Esophagus muscularis mucosa (tissue), 4 donors: ENCODE measurements at places on chromosomes 7 and 10. TPM values are rescaled to one million over a fixed set of nuclear protein-coding genes. Genes with fewer than 3 reads are reported as not detected.

Gene AHR
- 70.8 TPM for total RNA-seq

- DNase-seq: no peak
Measured at GRCh38 chr7:74657692-74658177, at the start of gene GTF2I. GTF2I (plus strand) TSS chr7:74657718; CDS start chr7:74689129, 31,411 bp downstream.

GRCh38 chr10:22667093-22667480 lies 47.3 kb downstream of the PIP4K2A start:
- DNase-seq: no peak

Gene CEP41
- 3.1 TPM for total RNA-seq

GRCh38 chr10:68171539-68172080 lies 60.3 kb downstream of the ATOH7 start:
- no peak for DNase-seq

DNA sequence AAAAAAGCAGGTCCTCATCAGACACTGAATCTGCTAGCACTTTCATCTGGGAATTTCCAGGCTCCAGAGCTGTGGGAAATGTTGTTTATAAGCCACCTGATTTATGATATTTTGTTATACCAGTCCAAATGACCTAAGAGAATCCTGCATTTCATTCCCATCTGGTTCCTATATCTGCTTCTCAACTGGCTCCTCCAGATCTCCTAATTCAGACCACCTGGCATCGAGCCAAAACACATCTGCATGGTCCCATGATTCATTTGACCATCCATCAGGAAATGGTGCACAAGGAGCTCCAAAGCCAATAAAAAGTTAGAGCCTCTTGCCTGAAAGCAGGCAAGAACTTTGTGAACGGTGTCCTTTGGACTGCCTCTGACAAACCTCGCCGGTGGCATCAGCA lies 108.9 kb downstream of the IPMK start:
- no peak for DNase-seq

DNA sequence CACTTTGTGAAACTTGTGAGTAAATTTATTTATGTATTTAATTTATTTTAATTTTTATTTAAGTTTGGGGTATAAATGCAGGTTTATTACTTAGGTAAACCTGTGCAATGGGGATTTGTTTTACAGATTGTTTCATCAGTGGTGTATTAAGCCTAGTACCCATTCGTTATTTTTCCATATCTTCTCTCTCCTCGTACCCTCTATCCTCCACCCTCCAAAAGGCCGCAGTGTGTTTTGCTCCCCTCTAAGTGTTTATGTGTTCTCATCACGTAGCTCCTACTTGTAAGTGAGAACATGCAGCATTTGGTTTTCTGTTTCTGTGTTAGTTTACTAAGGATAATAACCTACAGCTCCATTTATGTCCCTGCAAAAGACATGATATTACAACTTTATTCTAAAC lies 145.4 kb upstream of the SMIM30 start:
- DNase-seq: no peak

DNA sequence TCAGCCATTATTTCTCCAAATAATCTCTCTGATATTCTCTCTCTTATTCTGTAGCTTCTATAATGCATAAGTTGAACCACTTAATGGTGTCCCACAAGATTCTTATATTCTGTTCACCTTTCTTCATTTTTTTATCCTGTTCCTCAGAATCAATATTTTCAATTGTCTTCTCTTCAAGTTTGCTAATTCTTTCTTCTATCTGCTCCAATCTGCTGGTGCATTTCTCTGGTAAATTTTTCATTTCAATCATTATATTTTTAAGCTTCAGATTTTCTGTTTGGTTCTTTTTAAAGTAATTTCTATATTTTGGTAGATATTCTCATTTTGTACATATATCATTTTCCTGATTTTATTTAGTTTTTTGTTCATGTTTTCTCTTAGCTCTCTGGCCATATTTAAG lies 272.6 kb downstream of the ZEB1 start:
- no peak for DNase-seq

GRCh38 chr10:58853668-58854067 lies 322.8 kb upstream of the PHYHIPL start:
- DNase-seq: no peak

GRCh38 chr10:29857843-29858701 lies 201.3 kb downstream of the JCAD start:
- no peak for DNase-seq

DNA sequence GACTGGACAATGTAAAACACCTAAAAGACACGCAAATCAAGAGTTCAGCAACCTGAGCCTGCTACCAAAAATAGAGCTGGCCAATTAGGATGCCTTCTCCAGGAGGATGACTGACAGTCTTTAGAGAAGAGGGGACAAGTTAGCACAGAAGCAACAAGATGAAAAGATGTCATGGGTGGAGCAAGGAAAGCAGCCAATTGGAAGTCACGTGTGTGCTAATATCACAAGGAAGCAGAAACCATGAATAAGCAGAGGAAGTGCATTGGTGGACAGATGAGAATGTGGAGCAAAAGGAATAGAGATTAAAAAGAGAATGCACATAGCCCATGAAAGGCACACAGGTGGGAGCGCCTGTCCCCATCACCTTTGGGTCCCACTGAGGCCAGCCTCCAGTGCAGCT lies 148.1 kb downstream of the SLC25A13 start:
- DNase-seq: no peak

- no peak for DNase-seq
Measured at GRCh38 chr10:126504761-126505112, 116.5 kb upstream of the ADAM12 start.

DNA sequence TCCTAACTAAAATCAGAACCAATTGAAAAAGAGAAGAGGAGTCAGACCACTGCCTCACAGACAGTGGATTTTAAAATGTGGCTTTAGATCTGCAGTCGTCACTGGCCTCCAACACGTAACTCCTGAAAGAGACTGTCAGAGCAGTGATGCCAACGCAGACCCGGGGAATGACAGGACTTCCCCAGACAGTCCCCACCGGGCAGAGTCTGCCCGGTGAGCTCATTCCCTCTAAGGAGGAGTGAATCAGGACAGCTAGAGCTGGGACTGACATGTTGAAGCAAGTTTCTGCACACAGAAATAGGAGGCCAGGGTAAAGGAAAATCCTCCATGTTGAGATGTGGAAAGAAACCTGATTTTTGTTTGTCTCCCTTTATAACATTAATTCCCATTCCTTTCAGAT lies 105.0 kb downstream of the TES start:
- DNase-seq: no peak

Gene OPALIN
- total RNA-seq: not detected

GRCh38 chr7:123871998-123872867 lies 27.3 kb downstream of the HYAL4 start:
- no peak for DNase-seq

DNA sequence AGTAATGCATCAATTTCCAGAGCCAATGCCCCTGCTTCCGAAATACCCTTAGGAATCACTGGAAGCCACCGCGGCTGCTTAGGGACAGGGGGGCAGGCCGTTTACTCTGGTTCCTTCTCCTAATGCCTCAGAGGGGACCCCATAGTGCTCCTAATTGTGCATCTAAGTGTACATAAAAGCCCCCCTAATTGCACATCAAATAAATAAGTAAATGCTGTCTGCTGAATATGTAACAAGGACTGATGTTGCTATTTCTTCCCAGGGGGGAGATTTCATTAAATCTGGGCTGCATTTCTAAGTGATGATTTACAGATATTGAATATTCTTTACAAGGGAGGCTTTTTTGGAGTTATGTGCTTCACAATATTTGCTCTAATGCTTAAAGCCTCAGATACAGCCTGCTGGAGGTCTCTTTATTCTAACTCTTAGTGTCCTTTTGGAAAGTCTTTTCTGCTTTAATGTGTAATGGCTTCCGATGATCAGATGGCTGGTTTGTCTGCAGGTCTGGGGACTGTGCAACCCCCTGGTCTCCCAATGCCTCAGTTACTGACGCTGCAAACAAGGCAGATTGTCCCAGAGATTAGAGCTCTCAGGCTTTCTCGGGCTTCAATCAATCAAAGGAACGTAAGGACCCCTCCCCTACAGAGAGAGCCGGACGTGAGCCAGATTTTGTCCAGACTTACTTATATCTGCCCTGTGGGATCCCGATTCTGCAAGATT lies 143.0 kb downstream of the PRPF18 start:
- no peak for DNase-seq

DNA sequence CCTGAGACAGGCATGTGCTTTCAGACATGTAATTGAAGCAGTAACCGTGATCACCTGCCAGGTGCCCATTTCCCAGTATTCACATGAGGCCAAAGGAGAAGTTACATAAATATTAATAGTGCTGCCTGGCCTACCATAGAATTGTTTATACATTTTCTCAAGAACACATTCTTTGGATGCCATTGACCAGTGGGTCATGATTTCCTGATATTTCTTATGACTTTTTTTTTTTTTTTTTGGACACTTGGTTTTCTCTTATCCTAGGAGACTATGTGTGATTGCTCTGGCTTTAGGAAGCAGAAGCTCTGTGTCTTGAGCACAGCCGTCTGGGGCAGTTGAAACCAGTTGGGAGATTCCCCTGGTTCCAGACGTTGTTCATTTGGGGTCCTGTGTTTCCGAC lies 143.9 kb upstream of the NPS start:
- DNase-seq: no peak

Gene ANKRD61
- total RNA-seq: not detected

- no peak for DNase-seq
Measured at GRCh38 chr10:35555962-35556930, 48.9 kb upstream of the GJD4 start.

DNA sequence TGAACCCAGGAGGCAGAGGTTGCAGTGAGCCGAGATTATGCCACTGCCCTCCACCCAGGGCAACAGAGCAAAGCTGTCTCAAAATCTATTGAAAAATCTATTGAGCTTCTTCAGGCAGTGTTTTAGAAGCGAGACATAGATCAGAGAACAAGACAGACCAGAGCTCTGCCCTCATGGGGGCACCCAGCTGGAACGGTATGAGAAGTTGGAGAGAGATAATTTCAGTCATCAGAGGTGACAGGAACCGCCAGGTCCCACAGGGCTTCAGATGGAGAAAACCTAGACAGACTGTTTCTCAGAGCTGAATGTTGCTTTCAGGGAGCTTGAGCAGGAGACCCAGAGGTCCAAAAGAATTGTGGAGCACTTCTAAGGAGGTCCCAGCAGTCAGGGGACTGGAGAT lies 14.2 kb upstream of the GTF2IRD1 start:
- DNase-seq: no peak

Gene OR6B1
- not detected for total RNA-seq

- no peak for DNase-seq
Measured at GRCh38 chr10:125082881-125083575, 77.3 kb downstream of the CTBP2 start.

DNA sequence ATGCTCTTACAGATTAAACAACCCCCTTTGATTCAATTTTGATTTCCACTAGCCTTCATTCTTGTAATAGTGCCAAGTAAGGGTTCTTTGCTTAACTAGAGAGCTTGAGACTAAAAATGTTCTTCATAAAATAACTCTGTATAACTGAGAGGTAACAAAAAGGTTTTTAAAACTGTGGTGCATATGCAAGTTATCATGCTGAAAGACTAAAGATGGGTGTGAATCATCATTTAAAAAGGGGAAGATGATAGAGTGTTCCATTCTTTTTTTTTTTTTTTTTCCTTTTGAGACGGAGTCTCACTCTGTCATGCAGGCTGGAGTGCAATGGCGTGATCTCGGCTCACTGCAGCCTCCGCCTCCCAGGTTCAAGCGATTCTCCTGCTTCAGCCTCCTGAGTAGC lies 11.1 kb downstream of the MDFIC start:
- no peak for DNase-seq

Gene UPK3BL2
- total RNA-seq: 7.1 TPM

Gene HOXA9
- total RNA-seq: 0.50 TPM

DNA sequence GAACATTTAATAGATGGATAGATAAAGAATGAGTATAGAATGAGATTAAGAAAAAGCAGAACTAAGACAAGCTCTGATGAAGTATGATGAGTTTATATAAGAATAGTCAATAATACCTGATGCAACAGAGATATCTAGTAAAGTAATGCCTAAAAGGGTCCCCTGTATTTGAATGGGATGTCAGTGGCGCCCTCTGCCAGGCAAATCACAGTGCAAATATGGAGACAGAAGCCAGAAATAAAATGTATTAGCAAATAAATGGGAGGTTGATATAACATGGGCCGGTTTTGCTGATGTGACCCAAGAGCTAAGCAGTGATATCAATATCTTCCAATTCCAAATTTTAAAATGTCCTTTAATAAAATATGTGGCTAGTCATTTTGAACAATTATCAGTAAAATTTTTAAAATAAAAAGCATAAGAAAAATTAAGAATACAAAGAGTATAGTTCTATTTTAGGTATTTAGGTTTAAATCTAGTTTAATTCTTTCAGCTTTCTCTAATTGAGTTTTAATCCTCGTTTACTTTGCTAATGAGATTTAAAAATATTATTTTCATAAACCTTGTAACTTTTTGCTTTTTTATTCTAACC lies 62.6 kb downstream of the ADK start:
- DNase-seq: no peak

- no peak for DNase-seq
Measured at GRCh38 chr7:39882148-39882784, 67.8 kb upstream of the CDK13 start.

Gene CNPY1
- total RNA-seq: not detected

Gene ATOH7
- total RNA-seq: not detected

Gene MYL10
- total RNA-seq: not detected

- no peak for DNase-seq
Measured at GRCh38 chr10:5349362-5349761, 15.4 kb upstream of the UCN3 start.

DNA sequence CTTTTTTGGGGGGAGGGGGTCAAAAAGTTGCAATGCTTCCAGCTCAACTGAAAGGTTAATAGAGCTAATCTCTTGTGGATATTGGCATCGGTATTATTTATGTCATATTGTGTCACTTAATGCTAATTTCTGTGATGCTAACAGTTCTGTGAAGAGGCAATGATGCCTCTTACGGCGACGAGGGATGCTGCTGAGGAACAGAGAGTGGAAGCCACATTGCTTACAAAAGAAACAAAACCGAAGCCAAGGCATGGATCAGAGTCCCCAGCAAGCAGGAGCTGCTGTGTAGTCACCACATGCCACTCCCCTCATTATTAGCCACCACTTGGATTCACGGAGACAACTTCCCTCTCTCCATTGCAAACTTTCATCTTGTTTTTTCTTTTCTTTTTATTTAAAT lies 536.5 kb upstream of the MGMT start:
- DNase-seq: no peak

Gene CUBN
- total RNA-seq: 3.0 TPM

Gene VAX1
- not detected for total RNA-seq

Gene PLCE1
- total RNA-seq: 23.7 TPM

DNA sequence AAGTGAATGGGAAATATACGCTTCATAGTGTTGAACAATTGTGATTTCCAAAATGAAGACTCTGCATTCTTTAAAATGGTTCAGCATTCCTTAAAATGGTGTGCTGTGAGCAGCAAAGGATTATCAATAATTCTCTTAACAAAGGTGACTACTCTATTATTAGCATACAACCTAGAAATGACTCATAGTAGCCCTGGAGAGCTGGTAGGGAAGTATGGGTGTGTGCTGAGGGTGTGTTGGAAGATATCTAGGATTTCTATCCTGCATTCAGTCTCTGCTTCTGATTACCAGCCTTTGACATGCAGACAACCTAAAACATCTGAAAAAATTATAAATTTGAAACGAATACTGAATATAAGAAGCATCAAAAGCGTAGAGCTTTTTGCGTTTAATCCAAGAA lies 72.5 kb downstream of the SEMA3D start:
- no peak for DNase-seq
